ENCODE measurements at places on chromosomes 12 and 14.

DNA sequence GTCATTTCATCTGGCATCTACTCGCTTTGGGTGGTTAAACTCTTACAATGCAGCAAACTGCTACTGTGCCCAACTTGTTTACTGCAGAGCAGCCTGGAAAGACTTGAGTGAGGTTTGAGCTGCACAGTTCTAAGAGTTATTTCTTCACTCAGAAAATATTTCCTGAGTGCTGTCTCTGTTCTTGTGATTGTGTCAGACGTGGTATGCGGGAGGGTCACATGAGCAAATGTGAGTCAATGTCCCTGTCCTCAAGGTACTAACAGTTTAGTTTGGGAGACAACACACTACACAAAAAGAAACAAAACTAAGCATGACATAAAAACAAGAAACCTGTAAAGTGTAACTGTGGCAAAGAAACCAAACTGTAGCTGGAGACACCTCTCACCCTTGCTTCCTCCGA is 32.4 kb downstream of the FLVCR2 start:
- DNase-seq, result no peak

DNA sequence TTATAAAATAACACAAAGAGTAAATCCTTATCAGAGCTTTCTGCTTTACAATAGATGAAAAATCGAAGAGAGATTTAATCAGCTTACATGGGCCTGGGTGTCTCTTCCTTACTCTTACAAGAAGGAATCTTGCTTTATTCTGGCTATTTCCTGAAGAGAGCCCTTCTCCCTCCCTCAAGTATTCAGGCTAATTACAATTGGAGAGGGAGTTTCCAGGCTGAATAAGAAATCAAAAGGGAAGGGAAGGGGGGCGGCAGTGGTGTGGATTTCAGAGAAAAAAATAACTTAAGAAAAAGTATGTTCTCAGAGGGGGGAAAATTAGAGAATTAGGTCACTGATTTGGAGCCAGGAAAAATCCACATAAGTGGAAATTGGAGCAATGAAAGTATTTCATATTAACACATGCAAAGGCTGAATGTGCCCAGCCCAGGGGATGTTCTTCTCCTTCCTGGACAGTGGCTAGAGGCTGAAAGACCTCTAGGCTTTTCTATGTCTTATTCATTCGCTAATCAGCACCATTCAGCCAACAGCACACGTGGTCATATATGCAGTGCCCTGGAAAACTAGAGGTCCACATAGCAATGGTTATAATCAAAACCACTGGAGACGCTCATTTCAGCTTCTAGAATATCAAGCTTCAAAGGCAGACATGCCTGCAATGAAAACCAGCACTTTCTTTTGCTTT is 158.9 kb upstream of the BTG1 start:
- DNase-seq, result no peak

DNA sequence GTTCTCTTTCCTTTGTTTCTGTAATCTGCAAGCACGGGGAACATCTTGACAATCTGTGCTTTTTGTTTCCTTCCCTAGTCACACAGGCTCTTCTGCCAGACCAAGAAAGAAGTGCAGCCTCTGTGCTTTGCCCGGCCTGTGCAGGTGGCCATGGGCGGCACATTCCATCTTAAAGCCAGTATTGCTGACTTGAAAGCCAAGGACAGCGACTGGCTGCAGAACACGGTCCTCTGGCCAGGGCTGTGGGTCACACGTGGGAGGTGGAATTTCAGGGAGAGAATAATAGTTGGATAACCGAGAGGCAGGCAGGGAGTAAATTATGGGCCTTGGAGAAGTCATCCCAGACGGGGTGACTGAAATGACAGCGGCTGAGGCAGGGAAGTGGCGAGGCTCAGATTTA is 24.8 kb downstream of the FNTB start:
- DNase-seq, result no peak

GRCh38 chr12:90842477-90842876 is 112.5 kb downstream of the CCER1 start:
- DNase-seq, result no peak

DNA sequence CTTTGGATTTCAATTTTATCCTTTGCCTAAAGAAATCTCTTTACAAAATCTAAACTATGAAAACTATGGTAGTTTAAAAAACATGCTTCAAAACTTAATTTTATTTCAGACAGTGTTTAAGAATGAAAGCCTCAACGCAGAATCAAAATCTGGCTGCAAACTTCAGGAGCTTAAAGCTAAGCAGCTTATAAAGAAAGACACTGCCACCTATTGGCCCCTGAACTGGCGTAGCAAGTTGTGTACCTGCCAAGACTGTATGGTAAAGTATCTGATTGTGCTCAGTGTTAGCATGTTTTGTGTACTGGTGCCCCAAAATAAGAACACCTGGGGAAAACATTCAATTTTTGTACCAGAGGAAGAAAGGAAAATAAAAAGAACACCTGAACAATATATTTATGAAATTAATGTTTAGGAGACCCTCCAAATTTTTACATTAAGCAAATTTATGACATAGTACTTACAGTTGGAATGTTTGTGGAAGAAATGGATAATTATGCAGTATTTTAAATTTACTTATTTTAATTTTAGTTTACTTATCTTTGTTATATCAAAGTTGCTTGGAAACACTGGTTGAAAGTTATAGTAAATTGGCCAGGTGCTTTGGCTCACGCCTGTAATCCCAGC is 12.2 kb downstream of the UBR7 start:
- peak; percentile 76 for DNase-seq

DNA sequence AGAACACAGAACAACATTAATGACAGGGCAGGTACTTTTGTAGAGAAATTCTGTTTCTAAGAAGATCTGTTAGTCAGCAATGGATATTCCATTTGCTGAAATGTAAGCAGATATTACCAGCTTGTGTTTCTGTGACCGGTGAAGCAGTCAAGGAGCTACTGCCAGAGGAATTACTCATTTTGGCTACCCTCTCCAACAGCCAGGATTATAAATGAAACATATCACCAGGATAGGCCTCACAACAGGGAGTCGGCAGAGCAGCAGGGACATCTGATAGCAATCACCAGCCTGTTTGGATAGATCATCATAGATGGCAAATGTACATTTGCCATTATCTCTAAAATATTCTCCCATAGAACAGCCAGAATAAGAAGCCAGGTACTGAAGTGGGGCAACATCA is 440.7 kb downstream of the KCNH5 start:
- no peak for DNase-seq

DNA sequence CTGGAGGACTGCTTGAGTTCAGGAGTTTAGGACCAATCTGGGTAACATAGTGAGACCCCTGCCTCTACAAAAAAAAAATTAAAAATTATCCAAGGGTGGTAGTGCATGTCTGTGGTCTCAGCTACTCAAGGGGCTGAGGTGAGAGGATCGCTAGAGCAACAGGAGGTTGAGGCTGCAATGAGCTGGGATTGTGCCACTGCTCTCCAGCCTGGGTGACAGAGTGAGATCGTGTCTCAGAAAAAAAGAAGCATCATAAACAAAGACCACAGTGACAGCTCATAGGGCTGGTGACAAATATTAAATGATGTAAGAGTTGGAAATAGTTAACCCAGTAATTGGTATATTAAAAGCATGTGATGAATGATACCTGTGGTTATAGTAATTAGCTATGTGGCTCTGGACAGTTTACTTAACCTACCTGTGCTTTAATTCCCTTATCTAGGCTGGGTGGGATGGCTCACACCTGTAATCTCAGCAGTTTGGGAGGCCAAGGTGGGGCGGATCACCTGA is 68.0 kb downstream of the GSC start:
- no peak for DNase-seq

- DNase-seq, result no peak
These were observed 1089.3 kb downstream of the SLC16A7 start for GRCh38 chr12:60684988-60685655.

- DNase-seq, result no peak
These were observed 106.3 kb downstream of the OTX2 start for GRCh38 chr14:56703947-56704346.

- DNase-seq, result no peak
These were observed 50.4 kb downstream of the KCNK10 start for GRCh38 chr14:88272390-88273269.

- no peak for DNase-seq
These were observed 652 bp upstream of the SELPLG start for GRCh38 chr12:108634341-108634751.

- DNase-seq, result no peak
These were observed 173.4 kb upstream of the ATP2B1 start for GRCh38 chr12:89882050-89882449.

- DNase-seq, result no peak
These were observed 71.6 kb downstream of the DCAF5 start for GRCh38 chr14:69081271-69081670.

DNA sequence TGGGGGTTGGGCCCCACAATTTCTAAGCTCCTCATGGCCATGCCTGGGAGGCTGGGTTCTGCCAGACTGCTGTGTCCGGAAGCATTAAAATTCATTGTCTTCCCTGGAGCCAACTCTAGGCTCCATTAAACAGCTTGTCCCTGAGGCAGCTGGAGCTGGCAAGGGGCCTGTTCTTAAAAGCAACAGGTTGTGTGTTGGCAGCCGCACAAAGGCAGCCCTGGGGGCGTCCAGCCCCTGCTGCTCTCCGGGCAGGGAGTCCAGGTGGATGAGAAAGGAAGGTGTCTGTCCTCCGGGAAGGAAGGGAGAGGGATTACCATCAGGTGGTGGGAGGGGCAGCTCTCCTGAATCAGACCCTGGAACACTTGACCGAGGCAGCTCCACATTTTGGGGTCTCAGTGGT is 98.9 kb downstream of the CHST11 start:
- peak; percentile 32 for DNase-seq

DNA sequence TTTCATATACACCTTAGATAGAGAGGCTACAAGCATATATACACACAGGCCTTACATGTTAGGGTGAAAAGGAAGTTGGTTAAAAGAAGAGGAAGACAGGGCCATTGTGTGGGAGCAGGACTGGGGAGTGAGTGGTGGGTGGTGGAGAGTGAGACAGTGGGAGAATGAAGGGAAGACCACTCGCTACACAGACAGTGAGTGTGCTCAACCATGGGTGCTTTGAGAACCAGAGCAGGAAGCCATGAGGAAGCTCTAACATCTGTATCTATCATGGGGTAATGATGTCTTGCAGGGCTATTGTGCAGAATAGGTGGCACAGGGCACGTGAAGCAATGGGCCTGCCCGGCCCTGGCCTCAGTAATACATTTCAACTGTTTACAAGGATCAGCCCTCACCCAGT is 11.4 kb upstream of the KRT74 start:
- no peak for DNase-seq

- DNase-seq, result no peak
These were observed 11.0 kb downstream of the PXMP2 start for GRCh38 chr12:132698341-132698740.

GRCh38 chr14:81176241-81176640 is 44.5 kb downstream of the GTF2A1 start:
- no peak for DNase-seq

DNA sequence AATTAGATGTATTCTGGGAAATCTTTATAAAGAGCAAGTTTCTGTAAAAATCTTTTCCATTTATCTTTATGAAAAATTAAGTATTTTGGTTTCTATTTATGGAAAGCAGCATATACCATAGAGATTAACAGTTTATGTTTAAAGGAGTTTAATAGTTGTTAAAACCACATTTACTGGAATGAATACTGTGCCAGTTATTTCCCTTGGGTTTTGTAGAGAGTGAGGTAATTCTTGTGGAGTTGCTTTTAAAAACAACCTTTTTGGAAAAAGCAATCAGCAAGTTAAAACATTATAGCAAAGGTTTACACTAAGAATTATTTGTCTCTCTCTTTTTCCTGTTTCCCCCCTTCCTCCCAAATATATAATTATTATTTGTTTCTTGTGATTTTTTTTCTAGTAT is 34.9 kb downstream of the AEBP2 start:
- no peak for DNase-seq

DNA sequence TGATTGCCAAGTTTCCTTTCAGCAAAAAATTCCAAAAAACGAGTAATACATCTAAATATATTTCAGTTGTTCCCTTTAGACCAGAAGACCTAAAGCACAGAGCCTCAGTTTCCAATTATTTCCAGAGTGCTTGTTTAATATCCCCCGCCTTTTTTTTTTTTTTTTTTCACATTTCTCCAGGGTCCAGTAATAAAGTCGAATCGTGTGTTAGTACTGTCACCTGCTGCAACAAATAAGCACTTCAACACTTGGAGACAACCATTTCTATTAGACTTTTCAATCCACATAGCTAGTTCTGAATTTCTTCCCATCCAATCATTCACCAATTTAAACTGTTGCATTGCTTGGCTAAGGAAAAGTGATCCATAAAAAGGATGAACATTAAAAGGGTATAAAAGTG is 13.6 kb downstream of the PDE6H start:
- DNase-seq, result no peak
